Caco-2 (cell line): ENCODE measurements at places on chromosomes 1 and 21. TPM values are rescaled to one million over a fixed set of nuclear protein-coding genes. Genes with fewer than 3 reads are reported as not detected.

Gene ELF3
- 116 and 126 TPM in 2 replicates for total RNA-seq

Gene PKNOX1
- total RNA-seq = 10.7 TPM in 2 replicates

Gene MAEL
- not detected in 2 replicates for total RNA-seq

Gene RXRG
- total RNA-seq = not detected in 2 replicates

Gene OPTC
- total RNA-seq = not detected in 2 replicates

DNA sequence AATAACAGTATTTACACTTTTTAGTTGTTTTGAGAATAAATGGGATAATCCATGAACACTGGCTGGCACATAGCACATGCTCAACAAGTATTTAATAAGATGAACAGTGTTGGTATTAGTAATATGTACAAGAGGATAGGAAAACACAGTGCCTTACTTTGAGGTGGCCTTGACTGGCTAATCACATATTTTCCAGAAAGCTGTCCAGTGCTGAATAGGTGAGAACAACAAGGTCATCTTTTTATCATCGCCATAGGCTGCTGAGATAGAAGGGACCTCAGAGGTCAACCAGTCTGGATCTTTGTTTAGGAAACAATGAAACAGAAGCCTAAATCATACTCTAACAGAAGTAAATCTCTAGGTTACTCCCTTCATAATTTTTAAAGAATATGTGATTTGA, 89.7 kb upstream of the BCL9 start:
- no peaks in the 10 kb centered on the region for H3K27me3 ChIP-seq
- no peak overlapping the region for H3K27ac ChIP-seq
- no peaks in the 10 kb centered on the region for H3K4me1 ChIP-seq
- no peak overlapping the region for H3K4me3 ChIP-seq

- no peaks in the 10 kb centered on the region for H3K27me3 ChIP-seq
- H3K27ac ChIP-seq = no peak within 1 kb of the TSS
- H3K4me3 ChIP-seq = no peak within 1 kb of the TSS
- H3K36me3 ChIP-seq = no peaks in the 10 kb centered on the region
- DNase-seq = no peak
Observed at GRCh38 chr1:84143796-84144565, at the start of gene PRKACB. Gene PRKACB, plus strand, starts transcription at chr1:84144271. Its CDS starts 91 bp downstream, at chr1:84144362.

GRCh38 chr1:56533197-56533596, 46.2 kb downstream of the PLPP3 start:
- DNase-seq = no peak
- H3K4me3 ChIP-seq = no peak overlapping the region
- no peaks in the 10 kb centered on the region for H3K27me3 ChIP-seq
- H3K36me3 ChIP-seq = no peaks in the 10 kb centered on the region; the same call in none of the 2 replicates

DNA sequence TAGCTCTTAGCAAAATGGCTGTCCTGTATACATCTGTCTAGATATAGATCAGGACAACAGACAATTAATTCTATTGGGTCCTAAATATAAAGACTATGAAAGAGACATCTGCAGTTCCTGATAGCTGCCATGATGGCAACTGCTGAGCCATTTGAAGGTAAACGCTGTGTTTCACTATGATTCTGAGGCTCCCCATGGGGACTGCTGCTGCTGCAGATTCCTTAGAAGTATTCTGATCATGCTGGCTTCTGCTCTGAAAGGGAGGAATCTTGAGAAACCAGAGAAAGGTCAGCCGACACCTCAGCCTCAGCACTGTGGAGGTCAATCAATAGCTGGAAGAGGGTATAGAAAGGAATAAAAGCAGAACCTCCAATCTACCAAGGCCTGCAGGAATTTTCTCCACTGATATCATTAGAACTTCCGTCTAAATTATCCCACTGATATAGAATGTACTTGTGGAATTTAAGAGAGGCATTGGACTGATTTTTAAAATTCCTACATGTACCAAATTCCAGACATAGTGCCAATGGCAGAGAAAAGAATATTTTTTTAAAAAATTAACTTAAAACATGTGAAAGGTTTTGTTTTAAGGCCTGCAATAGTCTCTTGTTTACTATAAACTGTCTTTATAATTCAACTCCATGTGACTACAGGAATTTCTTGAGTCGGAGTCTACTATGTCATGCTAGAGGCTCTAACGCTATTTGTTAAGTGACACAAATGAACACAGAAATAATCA, 53.2 kb downstream of the DDAH1 start:
- no peak overlapping the region for H3K27ac ChIP-seq
- no peaks in the 10 kb centered on the region for H3K27me3 ChIP-seq
- no peak for DNase-seq

- peaks cover 72% of the 10 kb centered on the region for H3K4me1 ChIP-seq
- peak; percentile 23 for DNase-seq
- H3K27ac ChIP-seq = peak overlapping the region; percentile 66
- H3K36me3 ChIP-seq = peaks cover 1% of the 10 kb centered on the region
- no peaks in the 10 kb centered on the region for H3K27me3 ChIP-seq
Observed at GRCh38 chr1:6357243-6357936, 36.2 kb downstream of the ACOT7 start.
